ENCODE measurements at places on chromosomes 1 and 21.

DNA sequence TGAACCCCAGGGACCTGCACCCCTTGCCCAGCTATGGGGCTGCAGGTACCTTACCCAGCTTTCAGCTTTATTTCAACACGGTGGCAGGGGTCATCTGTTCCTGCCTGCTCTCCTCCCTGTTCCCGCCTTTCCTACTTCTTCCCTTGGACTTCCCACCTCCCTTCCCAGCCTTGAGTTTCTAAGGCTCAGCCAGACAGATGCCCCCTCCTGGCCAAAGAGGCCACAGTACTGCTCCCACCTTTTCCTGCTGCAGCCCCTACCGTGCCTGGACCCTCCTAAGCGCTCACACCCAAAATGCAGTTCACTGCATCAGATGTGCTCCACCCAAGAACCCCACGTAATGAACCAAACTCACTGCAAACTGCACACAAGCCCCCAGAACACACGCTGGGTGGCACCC is 7.7 kb downstream of the NOC2L start:
- no peak for DNase-seq

GRCh38 chr1:109930252-109930993 is 19.8 kb downstream of the CSF1 start:
- DNase-seq, result no peak

DNA sequence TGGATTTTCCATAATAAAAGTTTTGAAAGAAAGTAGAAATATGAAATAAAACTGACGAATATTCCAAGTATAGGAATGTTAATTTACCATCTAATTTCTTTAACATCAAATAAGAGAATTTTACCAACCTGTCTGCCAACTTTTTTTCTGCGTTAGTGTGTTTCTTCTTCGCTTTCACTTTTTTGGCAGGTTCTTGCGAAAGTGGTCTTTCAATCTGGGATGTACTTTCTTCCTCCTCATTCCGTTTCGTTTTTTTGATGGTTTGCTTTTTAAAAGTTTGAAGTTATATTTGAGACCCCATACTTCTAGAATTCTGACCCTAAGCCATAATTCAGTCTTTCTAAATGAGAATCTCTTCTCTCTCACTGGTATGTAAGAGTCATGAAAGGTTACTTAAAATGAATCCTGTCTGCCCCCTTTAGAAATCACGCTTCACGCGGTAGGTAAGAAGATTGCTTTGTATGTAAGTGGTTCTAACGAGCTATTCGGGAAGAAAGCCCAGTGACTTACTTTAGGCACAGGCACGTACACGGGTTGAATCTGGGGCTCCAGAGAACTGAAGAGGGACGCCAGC is 580 bp downstream of the RBM34 start:
- DNase-seq, result no peak

DNA sequence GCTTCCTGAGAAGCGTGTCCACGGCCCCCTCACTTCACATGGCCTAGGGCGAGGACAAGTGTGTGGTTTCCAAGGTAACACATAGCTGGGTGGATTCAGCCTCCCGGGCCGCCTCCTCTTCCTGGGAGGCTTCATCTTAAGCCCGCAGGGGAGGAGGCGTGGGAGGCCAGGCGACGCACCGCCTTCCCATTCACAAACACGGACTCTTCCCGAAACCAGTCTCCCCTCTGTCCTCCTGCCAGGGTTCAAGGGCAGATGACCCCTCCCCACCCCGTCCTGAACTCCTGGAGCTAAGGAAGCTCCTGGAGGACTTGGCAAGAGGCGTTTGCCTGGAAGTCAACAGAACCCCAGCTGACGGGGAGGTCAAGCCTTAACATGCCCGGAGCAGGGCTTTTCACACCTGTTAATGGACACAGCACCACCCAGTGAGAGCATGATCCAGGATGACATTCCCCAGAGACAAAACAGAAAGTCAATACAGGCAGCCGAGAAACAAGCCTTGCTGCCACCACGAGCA is 56.7 kb downstream of the KCNN3 start:
- no peak for DNase-seq

DNA sequence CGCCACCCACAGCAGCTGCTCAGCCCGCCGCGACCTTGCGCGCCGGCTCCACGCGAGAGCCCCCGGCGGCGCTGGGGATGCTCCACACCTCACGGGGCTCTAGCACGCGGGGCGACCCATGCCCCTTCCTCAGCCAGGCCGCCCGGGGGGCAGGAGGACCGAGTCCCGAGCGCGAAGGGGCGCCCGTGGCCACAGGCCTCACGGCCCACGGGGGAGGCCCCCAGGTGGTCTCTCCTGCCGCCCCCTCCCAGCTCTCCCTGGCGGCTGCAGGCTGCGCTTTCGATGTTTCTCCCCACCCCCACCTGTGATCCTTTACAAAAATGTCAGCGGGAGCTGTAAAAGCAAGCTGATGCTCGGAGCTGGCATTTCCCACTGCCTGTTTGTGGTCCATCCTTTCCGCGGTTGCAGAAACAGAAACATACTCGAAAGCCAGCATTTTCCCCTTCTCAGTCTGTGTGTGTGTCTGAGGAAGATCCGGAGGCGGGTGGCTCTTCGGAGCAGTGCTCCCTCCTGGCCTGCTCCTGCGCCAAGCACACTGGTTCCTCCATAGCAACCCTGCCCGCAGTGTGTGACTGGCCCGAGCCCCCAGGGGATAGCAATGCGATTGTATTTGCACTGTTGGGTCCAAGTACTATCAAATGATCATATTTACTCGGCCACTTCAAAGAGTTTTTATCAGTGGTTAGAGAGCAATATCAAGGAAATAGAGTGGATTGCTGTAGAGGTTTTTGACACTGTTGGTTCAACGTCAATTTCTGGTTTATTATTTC is 2.1 kb downstream of the KIF26B start:
- no peak for DNase-seq

- DNase-seq, result peak; percentile 37
Measured at GRCh38 chr1:228647523-228648444, 87.5 kb upstream of the RHOU start.

DNA sequence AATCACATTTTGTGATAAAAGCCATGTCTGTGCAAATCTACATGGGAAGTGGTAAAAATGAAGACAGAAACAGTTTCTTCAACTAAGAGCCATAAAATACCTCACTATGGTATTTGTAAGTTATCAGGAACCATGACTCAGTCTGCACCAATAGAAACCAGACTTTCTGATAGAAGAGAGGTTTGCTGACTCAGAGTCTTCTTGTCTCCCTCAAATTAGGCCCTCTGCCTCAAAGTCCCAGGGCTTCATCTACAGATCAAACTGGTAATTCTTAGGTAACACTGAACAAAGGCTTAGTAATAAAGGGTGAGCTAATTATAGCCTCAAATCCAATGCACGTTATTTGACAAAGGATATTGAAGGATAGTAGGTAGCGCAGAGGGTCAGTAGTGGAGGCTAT is 30.9 kb upstream of the SSX2IP start:
- DNase-seq, result peak; percentile 5

DNA sequence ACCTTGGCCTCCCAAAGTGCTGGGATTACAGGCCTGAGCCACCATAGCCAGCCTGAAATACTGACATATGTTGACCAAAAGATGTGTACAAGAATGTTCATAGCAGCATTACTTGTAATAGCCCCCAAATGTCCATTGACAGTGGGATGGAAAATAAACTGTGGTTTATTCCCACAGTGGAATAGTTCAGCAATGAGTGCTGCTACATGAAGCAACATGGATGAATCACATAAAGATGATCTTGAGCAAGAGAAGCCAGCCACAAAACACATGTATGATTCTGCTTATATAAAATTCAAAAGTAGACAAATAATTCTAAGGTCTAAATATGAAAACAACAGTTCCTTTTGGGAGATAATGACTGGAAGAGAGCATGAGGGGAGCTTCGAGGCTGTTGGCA is 9.1 kb upstream of the CREG1 start:
- no peak for DNase-seq

GRCh38 chr1:45327644-45328515 is 1.2 kb downstream of the HPDL start:
- no peak for DNase-seq

DNA sequence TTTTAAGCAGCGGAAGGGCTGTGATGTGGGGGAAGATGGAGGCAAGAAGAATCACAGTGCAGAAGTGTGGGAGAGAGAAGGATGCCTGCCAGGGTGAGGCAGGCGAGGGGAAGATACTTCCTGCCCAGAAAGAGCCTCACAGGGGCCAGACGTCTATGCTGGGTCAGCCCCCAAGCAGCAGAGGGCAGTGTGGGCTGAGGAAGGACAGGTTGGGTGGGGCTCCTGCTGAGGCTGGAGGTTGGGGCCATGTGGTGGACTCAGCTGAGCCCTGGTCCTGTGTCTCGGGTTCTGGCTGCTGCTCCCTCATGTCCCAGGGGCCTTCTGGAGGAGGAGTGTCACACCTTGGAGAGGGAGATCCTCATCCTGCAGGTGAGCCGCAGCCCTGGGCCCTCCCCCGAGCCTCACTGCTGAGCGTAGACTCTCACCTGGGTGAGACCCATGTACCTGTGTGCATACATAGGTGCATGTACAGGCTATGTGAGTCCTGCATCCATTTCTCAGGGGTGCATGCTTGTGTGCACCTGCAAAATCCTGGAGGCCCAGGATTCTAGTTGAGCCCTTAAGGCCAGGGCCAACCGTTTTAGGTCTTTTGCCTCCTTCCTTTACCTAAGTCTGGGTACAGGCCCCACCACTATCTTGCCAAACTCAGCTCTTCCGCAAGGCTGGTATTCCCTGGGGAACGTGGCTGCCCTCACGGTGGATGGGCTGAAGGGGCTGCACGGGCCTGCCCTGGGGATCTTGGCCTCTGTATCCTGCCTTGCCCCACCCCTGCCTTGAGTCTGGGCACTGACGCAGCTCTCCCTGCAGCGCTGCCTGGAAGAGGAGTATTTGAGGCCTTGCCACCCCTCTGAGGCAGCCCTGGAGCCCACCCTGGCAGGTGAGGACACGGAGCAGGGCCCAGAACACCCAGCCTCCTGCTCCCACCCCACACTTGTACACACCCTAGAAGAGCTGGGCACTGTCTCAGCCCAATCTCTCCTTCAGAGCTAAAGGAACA is 3.7 kb downstream of the CCDC24 start:
- no peak for DNase-seq

GRCh38 chr1:27658951-27659496 is 13.0 kb downstream of the IFI6 start:
- peak; percentile 40 for DNase-seq

DNA sequence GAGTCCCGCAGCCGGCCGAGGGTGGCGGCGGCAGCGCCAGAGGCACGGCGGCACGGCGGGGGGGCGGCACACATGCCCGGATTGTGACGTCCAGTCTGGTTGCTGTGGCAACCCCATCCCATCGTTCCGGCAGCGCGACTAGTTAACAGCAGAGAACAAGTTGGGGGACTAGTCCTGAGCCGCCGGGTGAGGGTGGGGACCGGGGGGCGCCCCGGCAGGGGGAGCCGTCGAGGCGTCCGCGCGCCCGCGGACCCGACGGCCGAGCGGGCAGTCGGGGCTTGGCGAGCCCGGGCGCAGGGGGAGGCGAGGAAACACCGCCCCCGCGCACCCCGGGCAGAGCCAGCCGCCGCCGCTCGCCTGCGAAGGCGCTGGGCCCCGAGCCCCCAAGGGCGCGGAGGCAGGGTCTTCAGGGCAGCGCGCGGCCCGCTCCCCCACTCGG is at the start of gene CHD5:
TSS of gene CHD5 (minus strand) at position 54 of the 439 bp plus-strand sequence. CDS start 298 bp downstream, outside the sequence.
- no peak for DNase-seq

GRCh38 chr1:32351399-32352238 is 10.7 kb downstream of the FAM229A start:
- peak; percentile 92 for DNase-seq

- DNase-seq, result no peak
Measured at GRCh38 chr1:63601912-63602311, 8.7 kb downstream of the PGM1 start.

- no peak for DNase-seq
Measured at GRCh38 chr1:7265771-7266371, 480.6 kb downstream of the CAMTA1 start.

- no peak for DNase-seq
Measured at GRCh38 chr1:31828926-31829690, 13.3 kb upstream of the SPOCD1 start.

DNA sequence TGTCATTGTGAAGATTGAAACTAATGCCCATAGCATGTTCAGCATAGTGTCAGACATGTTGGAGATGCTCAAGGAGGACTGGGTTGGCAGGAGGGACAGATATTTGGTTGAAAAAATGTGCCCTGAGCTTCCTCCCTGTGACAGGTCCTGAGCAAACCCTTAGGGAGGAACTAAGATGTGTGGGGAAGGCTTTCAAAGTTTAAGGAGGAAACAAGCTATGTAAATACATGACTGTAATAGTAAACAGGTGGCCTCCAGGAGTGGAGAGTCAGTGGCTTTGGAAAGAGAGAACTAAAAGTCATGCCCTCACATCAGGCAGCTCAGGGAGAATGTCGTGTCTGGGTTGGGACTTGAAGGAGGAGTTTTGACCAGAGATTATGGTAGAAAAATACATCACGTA is 9.7 kb upstream of the KIRREL1 start:
- no peak for DNase-seq

DNA sequence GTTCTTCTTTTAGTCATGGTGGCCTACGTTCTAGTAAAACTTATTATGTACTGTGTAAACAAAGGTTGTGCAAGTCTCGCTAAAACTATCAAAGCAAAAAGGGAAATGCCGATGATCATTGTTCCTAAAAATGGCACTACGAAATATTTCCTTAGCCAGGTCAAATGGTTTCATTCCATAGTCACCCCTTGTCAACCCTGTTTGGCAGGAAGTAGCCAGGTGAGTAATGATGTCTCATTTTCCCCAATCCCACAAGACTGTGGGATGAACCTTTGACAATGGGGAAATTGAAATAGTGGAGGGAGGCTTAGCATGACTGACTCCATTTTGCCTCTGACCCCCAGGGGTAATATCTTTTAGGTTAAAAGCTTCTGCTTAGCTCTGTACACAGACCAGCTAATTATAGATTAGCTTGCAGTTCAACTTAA is 5.6 kb upstream of the REN start:
- no peak for DNase-seq

DNA sequence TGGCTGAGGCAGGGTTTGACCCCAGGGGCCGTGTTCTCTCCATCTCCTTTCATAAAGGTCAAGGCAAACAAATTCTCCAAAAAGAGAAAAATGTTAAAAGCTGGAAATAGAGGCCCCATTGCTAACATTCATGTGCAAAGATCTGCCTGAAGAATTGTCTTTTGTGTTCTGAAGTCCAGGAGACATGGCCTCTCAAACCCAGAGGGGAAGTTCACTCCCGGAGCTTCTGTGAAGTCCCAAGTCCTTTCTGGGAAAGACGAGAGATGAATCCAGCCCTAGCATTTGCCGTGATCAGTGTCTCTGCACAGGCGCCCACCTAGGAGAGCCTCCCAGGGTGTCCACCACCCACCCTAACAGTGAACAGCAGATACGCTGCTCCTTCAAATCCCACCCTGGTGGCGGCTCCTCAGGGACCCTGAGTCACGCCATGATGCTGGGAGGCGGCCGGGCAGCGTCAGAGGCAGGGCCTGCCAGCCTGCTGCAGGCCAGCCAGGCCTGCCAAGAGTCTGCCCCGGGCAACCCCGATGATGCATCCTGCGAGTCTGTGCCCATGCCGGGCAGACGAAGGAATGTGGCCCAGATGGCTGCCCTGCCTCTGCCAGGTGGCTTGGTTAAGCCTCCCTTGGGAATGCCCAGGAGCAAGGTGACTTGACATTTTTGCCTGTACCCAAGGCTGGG is 5.2 kb upstream of the C2CD2 start:
- DNase-seq, result no peak

GRCh38 chr1:55353707-55354620 is 138.8 kb upstream of the USP24 start:
- DNase-seq, result no peak

GRCh38 chr1:17108360-17108759 is 10.9 kb downstream of the PADI2 start:
- no peak for DNase-seq

GRCh38 chr1:20846461-20847374 is 59.6 kb upstream of the HP1BP3 start:
- no peak for DNase-seq

- no peak for DNase-seq
Measured at GRCh38 chr21:44583089-44583799, 2.8 kb upstream of the KRTAP10-5 start.

Data from stimulated activated CD4-positive, alpha-beta T cell treated with anti-CD3 and anti-CD28 coated beads, Interleukin-2, amount 100 ng/mL, for 24 hours (primary cell).